ENCODE measurements at places on chromosomes 16 and 17.

- DNase-seq: no peak
Measured at GRCh38 chr16:6232056-6232455, 1100.6 kb upstream of the RBFOX1 start.

DNA sequence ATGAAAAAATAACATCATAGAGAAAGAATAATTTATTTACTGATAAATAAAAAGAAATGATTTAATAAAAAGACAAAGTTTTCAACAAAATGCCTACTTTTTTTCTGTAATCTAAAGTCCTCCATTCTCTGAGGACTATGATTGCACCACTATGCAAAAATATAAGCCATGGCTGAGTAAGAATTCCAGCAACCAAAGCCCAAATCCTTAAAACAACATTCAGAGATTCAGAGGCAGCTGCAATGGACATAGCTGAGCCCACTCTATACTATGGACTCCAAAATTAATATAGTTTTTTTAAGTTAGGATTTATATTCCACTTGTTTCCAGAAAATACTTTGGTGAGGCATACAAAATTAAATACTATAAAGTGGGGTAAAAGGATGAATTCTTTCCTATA lies 169.5 kb upstream of the C17orf78 start:
- no peak for DNase-seq

DNA sequence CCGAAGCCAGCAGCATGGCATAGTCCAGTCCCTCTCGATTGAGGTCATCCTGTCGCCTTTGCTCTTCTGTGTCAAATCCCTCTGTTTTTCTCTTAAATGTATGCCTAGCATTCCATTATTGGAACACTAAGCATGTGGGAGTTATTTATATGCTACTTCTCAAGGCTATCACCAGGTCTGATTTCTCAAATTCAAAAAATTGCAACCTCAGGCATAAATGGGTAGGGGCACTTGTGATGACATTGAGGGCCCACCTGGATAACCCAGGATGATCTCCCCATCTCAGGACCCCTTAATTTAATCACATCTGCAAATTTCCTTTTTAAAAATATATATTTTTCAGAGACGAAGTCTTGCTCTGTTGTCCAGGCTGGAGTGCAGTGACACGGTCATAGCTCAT lies 95.7 kb downstream of the BMERB1 start:
- DNase-seq: no peak

DNA sequence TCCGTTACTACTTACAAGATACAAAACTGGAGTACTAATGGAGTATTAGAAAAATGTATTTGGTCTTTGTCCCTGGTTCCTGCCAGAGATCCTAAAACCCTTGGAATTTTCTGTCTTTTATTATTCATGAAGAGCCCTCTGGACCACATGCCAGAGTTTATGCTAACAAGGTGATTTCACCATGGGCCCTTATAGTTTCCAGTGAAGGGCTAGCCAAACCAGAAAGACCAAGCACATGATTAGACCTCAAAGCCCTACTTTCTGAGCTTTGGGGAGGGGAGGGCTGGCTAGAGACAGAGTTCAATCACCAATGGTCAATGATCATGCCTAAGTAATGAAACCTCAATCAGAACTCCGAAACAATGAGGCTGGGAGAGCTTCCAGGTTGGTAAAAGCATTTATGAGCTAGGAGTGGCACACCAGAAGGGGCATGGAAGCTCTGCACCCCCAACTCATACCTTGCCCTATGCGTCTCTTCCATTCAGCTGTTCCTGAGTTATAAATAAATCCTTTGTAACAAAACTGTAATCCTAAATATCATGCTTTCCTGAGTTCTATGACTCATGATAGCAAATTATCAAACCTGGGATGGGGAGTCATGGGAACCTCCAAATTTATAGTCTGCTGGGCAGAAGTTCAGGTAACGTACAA lies 10.4 kb downstream of the DCUN1D3 start:
- no peak for DNase-seq

DNA sequence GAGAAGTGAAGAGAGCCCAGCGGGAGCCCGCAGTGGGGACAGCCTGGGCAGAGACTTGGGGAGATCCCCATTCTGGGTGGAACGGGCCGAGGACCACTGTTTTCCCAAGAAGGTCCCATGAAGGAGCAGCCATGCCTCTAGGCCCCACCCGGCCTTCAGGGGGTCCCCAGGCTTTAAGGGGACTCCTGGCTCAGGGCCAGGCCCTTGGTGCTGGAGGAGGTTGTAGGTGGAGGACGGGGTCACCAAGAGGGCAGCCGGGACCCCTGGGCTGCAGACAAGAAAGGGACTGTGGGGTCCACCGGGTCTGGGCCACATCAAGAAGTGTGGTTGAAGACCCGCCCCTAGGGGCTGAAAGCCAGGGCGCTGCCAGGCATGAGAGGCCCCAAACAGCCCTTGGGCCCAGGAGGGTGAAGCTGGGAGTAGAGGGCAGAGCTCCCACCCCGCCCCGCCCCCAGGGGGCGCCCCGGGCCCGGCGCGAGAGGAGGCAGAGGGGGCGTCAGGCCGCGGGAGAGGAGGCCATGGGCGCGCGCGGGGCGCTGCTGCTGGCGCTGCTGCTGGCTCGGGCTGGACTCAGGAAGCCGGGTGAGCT lies at the start of gene PRSS21:
PRSS21 (plus strand) TSS at position 487 of the 589 bp plus-strand sequence; CDS start at position 519, 32 bp downstream.
- peak; percentile 33 for DNase-seq

DNA sequence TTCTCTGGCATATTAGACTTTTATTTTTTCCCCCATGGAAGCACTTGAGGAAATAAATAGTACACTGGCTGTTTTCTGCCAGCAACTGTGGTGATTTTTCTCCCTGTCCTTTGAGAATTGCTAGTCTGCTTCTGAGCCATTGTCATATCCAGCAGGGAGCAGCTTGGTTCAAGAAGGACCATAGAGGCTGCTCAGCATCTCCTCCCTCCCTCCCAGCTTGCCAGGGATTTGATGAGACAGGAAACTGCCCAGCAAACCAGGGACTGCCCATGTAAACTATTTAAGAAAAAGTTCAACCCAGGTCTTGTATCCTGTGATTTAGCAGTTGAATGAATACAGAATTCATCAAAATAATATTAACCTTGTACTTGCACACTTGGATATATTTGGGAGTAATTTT lies 39.5 kb downstream of the CYB5B start:
- DNase-seq: no peak

- DNase-seq: no peak
Measured at GRCh38 chr17:71601894-71602504, 518.8 kb upstream of the SOX9 start.

DNA sequence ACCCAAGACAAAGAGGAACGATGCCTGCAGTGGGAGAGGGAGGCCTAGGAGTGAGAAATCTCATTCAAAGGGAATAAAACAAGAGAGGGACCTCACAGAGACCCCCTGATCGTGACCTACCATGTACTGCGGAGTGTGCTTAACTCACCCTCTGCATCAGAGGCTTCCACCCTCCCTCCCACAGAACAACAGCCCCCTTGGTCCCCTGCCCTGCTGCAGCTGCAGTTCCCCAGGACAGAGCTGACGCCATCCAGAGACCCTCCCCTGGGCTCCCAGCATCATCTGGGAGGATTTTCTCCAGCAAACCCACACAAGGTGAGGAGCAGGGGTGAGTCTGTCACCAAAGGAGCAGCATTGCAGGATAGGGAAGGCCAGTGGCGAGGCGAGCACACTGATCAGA lies 39.8 kb downstream of the TLE7 start:
- no peak for DNase-seq

- DNase-seq: no peak
Measured at GRCh38 chr16:82149536-82149935, 20.5 kb downstream of the MPHOSPH6 start.

DNA sequence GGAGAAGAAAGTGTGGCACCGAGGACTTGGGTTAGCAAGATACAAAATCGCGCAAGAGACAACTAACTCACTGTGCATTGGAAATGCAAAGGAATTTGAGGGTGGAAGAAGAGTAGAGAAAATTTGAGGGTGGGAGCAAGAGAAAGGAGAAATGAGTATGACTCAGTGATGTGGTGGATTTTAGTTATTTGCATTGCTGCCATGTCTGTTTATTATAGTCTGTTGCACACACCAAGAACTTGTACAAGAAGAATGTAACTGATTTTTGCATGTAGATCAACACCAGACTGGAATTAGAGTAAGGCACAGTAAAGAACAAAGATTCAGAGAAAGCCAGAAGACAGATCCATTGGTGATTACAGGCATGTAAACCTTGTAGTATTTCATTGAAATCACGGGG lies 71.6 kb upstream of the SMIM36 start:
- no peak for DNase-seq

Data from activated CD4-positive, alpha-beta T cell treated with anti-CD3 and anti-CD28 coated beads, Interleukin-2, Interleukin-4, amounts not matched to agents 100 ng/mL and 50 ng/mL, durations not matched to agents 16 hours and 8 hours (primary cell).